ENCODE measurements at places on chromosomes 11 and 22.
A peak's percentile ranks its signal among the peaks of the same experiment; 100 is the strongest.

DNA sequence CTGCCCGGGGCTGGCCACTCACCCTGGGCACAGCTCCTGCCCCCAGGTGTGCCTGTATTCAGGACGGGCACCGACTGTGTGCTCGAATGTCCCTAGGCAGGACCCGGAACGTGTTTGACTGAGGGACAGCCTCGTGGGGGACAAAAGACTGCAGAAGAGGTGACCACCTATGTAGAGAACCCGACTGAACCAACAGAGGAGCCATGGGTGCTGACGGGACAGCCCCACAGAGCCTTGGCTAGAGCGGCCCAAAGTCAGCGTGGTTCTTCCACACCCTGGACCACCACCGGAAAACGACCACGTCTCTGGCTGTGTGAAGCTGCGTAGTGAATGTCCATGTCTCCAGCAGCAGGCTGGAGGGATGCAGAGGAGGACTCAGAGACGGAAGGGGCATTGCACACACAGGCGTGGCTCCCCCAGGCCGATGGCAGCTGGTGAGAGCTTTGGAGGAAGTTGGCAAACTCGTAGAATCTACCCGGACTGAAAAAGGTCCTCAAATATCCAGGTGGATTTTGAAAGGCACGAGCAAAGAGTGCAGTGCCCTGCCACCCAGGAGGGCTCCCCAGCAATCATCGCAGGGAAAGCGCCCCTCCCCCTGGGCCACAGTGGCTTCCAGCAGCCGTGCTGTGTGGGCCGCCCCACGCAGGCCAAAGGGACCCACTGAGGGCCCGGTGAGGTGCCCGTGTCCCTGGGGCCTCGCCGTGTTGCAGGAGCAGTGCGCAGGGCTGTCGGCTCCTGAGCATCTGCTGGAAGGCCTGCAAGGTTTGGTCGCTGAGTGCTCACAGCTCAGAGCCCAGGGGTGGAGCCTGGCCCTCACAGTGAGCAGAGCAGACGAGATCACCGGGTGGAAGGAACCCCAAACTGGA is 17.5 kb upstream of the MUC5B start:
- no peak for DNase-seq

GRCh38 chr11:132278801-132279574 is 908.6 kb downstream of the NTM start:
- no peak for DNase-seq

GRCh38 chr11:61056571-61056970 is 45.7 kb upstream of the CD5 start:
- no peak for DNase-seq

DNA sequence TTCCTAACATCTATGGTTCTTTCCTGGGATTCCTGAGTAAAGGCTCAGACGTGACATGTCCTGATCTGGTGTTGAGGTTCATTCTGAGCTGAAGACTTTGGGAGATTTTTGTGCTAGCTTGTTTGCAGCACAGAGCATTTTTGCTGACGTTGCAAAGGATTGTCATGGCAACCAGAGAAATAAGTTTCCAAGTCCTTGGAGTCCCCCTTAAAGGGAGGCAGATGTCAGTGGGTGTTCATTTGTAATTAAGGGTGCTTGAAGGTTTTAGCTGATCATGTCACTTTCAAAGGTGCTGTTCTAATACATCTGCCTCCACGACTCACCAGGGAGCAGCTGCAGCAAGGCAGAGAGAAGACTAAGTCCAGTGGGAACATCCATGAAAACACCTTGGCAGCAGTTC is 5.4 kb upstream of the SYN3 start:
- DNase-seq: no peak

GRCh38 chr11:88535266-88535665 is 197.7 kb upstream of the CTSC start:
- DNase-seq: no peak

DNA sequence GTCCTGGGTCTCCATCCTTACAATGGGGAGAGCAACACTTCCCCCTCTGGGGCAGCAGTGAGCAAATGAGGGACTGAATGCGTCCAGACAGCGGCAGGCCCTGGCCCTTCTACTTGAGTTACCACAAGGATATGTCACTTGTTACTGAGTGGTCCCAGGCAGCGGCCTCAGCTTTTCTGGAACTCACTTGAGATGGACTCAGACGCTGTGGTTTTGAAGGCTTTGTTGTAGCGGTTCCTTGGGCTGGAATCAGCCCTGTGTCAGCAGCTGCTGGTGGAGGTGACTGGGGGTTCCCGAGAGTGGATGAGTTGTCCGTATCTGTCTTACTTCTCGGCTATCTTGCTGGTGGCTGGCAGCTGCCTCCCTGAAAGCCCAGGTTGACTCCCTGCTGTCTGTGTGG is 77.0 kb downstream of the MICAL2 start:
- DNase-seq: no peak

DNA sequence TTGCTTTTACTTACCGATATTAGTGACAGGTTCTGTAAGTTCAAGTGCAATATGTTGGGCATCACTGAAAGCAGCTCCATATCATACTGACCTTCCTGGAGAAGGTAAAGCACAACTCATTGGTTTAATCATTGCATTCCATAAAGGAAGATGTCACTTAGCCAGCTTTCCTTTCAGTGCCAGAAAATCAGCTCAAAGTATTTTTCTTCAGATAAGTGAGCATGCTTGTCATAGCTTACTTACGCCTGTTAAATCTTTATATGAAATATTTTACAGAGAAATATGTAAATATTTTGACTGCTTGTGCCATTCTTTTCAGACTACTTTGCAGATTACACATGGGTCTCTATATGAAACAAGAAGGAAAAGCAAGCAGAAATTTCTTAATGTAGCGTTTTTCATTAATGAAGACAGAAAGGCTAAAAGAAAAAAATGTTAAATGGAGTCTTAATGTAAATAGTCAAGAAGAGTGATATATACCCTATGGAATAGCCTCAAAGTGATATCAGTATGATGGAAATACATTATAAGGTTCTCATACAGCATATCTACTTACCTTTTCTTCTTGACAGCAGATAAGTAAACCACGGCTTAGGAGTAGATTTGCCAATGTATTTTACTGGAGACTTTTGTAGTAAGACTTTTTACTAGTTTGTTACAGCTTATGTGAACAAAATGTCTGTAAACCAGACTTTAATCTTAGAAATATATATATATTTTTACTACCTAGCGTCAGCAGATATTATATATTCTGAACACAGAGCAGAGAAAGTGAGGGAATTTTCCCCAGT is 649.7 kb downstream of the METTL15 start:
- no peak for DNase-seq

DNA sequence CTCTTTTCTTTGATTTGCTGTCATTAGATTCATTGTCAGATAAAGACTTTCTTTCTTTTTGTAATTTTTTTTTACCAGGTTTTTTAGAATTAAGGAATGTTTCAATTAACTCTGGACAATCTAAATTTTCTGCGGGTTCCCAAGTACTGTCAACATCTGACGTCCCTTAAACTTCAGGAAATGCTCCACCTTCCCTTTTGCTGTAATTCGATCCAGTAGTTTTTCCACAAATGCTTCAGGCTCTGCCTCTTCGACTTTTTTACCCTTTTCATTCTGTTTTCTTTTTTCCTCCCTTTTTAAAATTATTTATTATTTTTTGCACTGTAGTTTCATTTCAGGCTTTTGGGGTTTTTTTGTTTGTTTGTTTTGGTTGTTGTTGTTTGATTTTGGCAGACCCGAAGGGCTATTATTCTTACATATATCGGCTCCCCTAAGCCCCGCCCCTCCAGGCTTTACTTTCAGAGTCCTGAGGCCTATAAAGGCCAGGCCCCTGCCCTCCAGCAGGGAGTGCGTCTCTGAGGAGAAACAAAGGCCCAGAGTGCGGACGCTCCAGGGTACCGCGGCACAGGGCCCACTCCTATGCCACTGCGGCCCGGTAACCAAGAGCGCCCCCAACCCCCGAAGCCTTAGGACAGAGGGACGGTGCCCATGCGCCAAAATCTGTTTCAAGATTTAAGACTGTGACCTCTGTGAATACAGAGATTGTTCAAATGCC is 116.4 kb downstream of the TYR start:
- no peak for DNase-seq

- peak; percentile 97 for DNase-seq
Observed at GRCh38 chr11:70397983-70398833, at the start of gene CTTN. Gene CTTN (plus strand): TSS chr11:70398529. CDS start chr11:70407298, 8,769 bp downstream.

DNA sequence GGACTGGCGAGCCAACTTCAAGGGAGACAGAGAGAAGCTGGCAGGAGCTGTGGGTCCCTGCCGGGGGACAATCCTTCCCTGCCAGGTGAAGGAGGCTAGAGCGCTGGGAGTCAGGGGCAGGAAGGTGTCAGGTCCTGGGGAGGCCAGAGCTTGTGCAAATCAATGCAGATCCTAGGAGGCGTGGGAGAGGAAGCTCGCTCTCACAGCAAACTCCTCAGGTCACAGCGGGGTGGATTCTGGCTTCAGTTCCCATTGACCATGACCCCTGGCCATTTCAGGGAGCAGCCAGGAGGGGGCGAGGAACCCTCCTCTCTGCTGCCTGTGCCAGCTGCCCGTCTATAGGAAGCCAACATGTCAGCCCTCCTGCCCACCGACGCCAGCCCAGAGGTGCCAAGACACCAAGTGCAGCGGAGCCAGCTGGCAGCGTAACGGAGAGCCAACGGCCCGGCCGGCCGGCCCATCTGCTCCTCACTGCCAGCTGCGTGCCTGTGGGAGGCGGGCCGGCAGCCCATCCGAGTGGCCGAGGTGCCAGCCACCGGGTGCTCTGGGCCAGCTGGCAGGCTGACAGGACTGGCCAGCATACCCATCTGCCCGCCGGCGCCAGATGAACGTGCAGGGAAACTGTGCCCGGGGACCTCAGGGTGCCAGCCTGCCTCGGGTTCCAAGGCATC is 374.8 kb downstream of the MIAT start:
- DNase-seq: peak; percentile 30

- DNase-seq: no peak
Observed at GRCh38 chr11:108511851-108512474, 13.8 kb upstream of the POGLUT3 start.

GRCh38 chr11:17978553-17979287 is 34.1 kb downstream of the SERGEF start:
- DNase-seq: peak; percentile 64

- no peak for DNase-seq
Observed at GRCh38 chr11:33585586-33586209, 114.9 kb downstream of the C11orf91 start.

- no peak for DNase-seq
Observed at GRCh38 chr11:104772806-104773241, 125.4 kb downstream of the CASP12 start.

DNA sequence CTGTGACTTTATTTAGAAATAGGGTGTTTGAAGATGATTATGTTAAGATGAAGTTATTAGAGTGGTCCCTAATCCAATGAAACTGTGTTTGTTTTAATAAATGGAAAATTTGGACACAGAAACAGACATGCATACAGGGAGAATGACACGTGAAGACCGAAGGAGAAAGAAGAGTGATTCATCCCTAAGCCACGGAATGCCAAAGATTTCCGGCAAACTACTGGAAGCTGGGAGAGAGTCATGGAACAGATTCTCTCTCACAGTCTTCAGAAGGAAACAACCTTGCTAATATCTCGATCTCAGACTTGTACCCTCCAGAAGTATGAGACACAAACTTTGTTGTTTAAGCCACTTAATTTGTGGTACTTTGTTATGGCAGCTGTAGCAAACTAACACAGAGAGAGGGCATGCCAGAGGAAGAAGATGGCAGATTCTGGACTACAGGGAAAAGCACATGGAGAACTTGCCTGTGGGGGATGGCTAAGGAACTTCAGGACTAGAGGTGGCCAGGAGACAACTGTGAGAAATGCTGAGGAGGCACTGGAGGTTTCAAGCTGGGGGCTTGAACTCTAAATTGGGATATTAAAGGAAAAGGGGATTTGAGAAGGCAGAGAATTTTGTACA is 733.5 kb upstream of the CCDC90B start:
- no peak for DNase-seq

DNA sequence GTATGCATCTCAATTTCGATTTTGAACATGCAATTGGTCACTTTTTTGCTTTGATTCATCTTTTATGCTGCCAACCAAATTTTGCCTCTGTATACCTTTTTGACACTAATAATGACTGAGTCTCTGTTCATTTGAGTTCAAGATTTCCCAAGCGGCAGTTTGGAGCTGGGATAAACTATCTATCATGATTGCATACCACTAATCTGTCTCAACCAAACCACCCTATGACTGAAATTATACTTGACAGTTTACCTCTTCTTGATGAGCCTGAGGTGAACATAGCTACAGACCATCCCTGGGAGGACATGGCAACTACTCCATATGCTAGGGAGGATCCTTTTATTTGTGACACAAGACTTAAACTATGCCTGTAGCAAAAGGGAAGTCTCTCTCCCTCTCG is 146.2 kb downstream of the PAX6 start:
- no peak for DNase-seq

DNA sequence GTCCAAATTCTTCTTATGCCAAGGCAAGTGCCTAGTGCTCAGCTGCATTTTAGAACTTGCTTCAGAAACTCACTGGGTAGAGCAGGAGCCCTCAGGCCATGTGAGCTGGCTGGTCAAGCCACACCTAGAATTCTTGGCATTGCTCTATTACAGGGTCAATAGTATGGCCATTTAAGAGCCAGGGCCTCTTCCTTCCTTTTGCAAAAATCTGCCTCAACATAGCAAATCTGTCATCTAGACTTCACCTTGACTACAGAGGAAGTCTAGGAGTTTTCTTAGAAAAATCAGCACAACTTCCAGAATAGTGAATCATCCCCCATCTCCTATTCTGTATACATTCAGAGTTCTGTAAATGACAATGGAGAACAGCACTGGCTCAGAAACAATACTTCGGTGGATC is 112.0 kb upstream of the TTC12 start:
- DNase-seq: no peak

DNA sequence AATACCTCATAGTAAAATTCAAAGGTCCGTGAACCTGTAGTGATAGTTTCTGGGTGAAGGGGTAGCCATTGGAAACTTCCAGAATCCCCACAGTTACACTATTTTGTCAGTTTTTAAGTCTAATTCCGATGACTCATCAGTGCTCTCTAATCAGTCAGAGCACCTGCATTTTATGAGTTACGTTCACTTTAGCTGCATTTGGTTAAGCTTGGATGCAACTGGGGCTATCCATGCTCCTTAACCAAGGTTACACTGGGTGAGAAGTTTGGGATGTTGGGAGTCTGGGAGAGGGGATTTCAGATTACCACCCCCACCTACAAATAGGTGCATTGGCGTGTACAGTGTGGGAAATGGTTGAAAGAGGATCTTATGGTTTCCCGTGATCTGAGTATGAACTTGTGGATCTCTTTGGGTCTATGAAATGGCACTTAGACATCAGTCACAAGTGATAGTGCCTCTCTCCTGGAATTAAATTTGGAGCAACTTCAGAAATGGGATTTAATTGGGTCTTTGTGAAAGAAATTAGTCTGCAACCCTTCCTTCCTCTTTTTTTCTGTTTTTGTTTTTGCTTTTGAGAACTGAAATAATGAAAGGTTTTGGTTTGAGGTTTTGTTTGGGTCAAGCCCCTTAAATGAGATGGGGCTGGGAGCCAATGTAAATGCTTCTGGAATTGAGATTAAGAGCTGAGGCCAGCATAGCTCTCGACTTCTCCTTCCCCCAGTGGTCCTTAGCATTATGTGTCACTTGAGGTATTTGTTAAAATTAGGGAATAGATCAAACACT is 31.5 kb downstream of the EHF start:
- DNase-seq: no peak
